ENCODE measurements at places on chromosomes 7 and 10.

DNA sequence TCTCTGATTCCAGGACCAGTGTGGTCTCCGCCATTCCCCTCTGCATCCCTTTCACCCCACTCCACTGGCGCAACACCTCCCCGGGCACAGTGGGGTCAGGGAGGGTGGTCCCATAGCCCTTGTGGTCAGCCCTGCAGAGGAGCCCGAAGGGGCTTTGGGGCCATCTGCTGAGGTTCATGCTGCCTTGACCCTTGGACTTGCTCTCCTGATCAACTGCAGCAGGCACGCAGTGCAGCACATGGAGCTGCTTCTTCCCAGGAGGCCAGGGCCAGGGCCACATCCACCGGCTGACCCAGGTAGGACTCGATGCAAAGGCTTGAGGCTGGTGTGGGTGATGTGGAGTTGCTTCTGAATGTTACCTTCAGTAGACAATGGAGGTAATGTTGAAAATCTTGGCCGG lies 35.1 kb downstream of the PDIA4 start:
- DNase-seq: no peak

DNA sequence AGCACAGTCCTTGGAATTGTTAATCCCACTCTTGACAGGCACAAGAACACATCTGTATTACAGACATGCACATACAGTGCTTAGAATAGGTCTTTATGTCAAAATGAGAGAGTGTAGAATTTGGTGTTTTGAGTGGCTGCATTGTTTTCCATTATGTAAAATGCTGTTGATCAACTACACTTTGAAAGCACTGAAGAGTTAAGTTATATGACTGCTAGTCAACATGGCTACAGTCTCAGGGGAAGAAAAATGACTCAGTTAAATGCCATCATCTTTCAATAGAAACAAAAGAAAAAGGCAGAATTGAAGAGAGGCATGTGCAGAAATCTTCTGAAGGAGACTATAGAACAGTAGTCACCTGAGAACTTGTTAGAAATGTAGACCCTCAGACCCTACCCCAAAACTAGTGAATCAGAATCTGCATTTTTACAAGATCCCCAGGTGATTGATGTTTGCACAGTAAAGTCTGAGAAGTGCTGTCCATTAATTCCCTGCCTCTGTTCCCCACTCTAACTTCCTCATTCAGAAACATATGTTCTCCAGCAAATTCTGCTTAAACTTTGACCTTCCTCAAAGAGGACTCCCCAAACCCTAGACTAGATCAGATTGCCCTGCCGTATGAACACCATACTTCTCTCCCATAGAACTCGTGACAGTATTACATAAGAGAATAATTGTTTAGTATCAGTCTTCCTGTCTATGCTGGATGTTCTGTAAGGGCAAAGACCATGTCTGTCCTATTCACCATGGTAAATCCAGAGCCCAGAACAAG lies 16.0 kb downstream of the SND1 start:
- DNase-seq: no peak

- no peak for DNase-seq
Measured at GRCh38 chr7:97015756-97016380, 8.8 kb downstream of the DLX5 start.

DNA sequence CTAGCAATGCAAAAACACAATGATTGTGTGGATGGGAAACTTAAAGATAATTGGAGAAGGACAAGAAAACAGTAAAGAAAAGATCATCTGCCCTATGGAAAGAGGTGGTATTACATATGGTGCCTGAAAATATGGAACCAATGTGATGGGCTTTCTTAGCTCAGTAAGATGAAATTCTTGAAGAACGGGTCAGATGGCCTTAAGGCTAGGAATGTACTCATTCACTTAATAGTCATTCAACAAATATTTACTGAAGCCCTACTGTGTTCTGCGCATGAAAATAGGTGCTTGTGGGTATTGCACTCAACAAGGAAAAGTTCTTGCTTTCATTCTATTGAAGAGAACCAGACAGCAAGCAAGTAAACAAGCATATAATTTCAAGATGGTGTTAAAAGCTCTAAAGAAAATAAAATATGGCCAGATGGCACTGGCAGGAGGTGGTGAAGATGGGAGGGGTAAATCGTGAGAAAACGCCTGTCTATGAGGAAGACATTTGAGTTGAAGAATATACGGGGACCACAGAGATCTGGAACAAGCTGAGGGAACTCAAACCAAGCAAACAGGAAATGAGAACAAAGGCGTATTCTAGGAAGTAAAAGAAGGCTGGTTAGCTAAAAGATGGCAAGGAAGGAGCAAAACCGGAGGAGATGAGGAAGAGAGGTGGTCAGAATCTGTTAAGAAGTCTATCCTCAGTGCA lies 179.7 kb downstream of the ANK3 start:
- no peak for DNase-seq

- DNase-seq: no peak
Measured at GRCh38 chr7:94367949-94368348, 26.7 kb upstream of the COL1A2 start.

DNA sequence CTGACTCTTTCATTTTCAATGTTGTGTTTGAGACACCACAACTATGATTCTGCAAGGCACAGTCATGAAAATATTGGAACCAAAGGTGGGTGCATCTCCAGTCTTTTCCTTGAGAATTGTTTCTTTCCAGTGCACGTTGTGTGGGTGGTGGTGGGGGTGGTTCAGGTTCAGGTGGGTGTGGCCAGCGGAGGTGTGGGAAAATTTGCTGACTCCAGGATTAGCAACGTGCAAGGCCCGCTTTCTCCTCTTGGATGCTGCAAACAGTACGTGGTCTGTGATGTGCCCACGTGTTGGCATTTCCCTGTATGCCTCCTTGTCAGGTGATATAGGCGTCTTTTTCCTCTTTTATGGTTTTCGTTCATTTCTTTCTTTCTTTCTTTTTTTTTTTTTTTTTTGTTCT lies 59.1 kb downstream of the CAMK1D start:
- DNase-seq: no peak

- DNase-seq: no peak
Measured at GRCh38 chr10:95395947-95396449, 105.2 kb upstream of the PDLIM1 start.

DNA sequence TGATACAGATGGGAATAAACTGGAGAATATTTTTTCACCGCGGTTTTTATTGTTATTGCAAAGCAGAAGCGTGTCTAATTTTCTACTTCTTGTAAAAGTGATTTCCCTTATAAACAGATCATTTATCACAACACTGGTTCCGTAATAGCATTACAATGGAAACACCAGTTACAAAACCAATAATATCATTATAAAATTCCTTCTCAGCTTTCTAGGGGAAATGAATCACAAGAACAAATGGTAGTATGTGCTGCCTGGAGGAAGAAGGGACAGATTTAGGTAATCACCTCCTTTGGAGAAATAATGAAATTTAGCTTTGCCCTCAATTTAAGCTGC lies 2.4 kb upstream of the CCDC6 start:
- no peak for DNase-seq

DNA sequence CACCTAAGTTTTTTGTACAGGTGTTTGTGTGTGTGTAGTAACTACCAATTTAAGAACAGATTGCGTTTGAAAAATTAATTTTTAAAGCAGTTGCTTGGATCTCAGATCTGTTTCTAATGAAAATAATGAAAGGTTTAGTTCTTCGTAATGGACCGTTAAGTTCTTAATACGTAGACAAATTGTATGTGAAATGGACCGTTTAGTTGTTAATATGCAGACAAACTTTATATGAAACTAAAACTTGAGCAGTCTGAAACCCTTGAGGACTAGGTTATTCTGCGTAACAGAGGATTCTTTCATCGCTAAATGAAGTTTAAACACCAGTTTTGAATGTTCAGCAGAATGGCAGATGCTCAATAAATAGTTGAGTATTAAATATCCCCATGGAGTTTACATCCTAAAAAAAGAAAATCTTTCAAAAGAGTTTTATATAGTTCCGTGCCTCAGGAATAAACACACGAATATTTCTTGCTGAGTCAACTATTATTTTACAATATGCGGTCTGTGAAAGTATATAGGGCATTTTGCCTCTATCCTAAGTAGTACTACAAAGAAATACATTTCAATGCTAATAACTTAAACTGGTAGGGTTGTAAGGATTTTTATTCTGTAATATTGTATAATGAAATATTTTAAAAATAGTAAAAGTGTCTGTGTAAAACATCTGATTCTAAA lies 1.2 kb downstream of the DBF4 start:
- no peak for DNase-seq

GRCh38 chr10:125000366-125001312 lies 58.7 kb downstream of the ZRANB1 start:
- DNase-seq: no peak

GRCh38 chr10:69004821-69005220 lies 16.2 kb downstream of the KIFBP start:
- no peak for DNase-seq

DNA sequence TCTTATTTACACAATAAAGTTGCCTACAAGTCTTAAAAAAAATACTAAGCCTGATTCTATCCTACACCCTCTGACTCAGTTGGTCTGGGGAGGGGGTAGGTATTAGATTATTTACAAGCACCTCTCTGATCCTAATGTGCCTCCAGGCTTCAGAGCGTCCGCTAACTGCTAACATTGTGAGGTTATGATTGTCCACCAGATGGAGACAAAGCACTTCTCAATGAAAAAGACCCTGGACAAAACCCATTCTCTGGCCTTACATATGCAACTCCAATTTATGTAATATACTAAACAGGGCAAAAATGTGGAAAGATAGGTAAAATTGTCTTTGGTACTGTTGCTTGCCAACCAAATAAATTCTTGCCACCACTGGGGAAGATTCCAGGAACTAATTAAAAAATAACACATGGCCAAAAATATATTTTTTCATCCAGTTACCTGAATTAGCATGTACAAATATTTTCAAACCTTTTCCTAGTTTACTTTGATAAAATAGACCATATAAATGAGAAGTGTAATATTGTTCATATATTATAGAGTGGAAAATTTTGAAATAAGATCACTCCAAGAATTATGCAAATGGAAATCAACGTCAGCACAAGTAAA lies 92.4 kb downstream of the KIF20B start:
- peak; percentile 19 for DNase-seq

DNA sequence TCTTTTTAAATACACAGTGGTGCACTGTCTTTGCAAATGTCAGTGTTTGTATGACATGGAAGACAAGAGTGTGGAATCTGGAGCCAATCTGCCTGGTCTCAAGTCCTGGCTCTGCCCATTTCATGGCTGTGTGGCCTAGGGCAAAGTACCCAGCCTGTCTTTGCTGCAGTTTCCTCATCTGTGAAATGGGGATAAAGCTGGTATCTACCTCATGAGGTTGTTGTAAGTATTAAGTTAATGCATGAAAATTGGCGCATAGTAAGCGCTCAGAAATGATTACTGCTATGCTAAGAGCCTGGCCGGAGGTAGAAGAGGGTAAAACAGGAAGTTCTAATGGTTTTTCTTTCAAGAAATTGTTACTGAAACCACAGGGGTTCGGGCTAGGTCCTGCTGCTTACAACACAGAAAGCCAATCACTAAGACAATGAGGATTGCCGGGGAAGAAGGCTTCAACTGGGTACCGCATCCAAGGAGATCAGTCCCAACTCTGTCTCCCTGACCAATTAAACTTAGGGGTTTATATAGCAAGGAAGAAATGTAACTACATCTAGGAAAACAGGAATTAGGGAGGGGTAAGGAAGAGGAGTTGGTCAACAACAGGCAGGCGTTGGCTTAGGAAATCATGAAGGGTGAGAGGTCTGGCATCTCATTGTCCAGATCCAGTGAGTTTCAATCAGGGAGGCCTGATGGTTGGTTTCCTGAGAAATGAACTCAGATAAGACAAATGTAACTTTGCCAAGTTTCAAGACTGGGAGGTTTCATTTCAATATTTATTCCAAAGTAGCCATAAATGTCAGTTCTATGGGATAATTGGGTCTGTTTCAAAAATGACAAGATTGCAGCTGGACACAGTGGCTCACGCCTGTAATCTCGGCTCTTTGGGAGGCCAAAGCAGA lies 57.0 kb downstream of the CHST3 start:
- no peak for DNase-seq

DNA sequence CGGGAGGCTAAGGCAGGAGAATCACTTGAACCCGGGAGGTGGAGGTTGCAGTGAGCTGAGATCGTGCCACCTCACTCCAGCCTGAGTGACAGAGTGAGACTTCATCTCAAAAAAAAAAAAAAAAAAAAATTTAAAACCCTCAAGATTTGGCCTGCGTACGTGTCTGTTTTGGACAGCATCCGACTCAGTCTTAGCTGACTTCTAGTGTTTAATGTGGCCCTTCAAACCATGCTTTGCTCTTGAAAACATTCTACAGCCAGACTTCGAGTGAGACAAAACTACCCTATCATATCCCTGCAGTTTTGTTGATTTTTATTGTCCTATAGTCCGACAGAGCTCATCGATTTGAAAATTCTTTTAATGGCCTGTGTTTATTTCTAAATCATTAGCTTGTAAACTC lies 227.1 kb upstream of the SH2B2 start:
- no peak for DNase-seq

DNA sequence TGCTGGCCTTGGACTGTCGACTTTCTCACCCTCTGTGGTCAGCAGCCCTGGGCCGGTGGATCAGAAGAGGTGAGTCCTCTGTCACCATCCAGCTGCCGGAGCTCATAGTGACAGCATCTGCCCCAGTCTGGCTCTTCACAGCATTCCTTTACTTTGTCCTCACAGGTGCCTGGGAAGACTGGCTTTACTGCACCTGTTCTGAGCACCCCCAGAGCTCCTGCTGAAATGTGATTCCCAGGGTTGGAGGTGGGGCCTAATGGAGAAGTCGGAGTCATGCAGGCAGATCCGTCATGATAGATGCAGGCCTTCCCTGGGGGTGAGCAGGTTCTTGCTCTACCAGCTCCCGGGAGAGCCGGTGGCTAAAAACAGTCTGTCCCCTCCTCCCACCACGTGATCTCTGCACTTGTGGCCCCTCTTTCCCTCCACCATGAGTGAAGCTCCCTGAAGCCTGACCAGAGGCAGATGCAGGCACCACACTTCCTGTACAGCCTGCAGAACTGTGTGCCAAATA lies 171.5 kb downstream of the ZMYND11 start:
- no peak for DNase-seq

DNA sequence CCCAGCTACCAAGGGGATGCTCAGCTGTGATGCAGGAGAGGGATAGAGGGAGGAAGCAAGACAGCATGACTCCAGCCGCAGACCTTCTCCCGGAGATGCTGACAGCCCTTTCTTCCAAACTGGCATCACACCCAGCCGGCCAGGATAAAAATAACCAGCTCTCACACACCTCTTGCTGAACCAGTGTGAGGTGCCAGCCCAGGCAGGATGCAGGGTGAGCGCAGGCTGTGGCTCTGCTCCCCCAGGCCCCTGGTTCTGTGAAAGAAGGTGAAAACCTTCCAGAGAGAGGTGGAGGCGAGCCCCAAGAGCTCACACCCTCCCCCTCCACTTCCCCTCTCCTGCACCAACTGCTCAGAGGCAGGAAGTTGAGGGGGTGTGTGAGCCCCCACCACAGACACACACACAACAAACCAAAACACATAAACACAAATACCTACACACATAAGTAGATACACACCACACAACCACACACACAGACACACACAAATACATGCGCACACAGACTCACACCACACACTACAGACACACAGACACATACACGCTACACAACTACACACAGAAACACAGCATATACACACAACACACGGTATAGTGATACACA lies 4.0 kb downstream of the GPR15LG start:
- DNase-seq: peak; percentile 20

GRCh38 chr7:99755085-99755484 lies 20.1 kb upstream of the CYP3A7 start:
- no peak for DNase-seq

- DNase-seq: no peak
Measured at GRCh38 chr10:23422003-23422411, 16.9 kb upstream of the OTUD1 start.

GRCh38 chr7:152177681-152178404 lies 152.4 kb downstream of the GALNT11 start:
- DNase-seq: no peak

GRCh38 chr10:93383562-93383981 lies 98.6 kb downstream of the MYOF start:
- DNase-seq: no peak
